ENCODE measurements at places on chromosomes 16 and 17.

DNA sequence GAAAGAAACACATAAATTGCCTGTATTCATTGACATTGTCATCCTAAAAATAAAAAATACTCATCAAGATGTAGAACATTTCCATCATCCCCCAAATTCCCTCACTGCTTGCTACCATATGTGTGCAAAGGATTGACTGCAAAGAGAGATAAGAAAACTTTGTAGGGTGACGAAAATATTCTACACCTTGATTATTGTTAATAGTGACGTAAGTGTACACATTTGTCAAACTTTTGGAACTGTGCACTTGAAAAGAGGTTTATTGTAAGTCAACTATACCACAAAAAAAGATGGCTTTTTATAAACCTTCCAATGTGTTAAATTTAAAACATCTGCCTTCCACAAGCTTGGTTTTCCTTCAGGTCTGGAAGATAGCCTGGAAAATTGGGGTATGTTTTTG, 359.5 kb downstream of the CDH8 start:
- no peak for DNase-seq

DNA sequence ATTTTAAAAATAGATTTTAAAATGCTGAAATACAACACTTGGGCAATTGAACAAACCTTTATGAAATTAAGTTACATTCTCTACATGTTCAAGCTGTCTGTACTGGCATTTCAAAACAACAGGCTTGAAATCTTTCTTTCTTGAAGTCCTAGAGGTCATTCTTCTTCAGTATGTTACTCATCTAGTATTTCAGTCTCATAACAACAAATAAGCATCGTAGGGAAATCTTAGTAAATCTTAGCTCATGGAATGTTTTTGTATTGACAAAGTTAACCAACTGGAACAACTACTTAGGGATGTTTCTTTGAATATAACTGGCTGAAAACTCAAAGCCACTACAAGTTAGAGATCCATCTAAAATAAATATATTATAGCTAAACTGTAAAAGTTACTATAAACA, 96.6 kb downstream of the KIF2B start:
- DNase-seq: no peak

DNA sequence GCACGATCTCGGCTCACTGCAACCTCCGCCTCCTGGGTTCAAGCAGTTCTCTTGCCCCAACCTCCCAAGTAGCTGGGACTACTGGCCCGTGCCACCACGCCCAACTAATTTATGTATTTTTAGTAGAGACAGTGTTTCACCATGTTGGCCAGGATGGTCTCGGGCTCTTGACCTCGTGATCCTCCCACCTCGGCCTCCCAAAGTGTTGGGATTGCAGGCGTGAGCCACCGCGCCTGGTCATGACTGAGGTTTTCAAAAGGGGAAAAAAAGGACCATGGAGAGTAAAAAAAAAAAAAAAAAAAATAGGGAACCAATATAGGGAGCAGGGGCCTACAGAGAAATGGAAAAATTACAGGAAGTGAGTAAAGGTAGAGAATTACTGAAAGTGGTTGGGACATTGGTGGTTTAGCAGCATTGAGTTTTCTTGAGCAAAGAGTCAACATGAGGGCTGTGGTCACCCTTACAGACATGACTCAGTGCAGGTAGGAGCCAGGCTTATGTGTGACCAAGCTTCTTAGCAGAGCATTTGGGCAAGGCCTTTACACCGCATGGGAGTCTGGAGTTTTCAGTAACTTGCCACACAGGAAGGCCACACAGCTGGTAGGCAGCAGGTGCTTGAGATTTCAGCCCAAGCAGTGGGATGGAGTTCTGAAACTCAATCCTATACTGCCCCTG, 447.3 kb downstream of the HS3ST3B1 start:
- no peak for DNase-seq

DNA sequence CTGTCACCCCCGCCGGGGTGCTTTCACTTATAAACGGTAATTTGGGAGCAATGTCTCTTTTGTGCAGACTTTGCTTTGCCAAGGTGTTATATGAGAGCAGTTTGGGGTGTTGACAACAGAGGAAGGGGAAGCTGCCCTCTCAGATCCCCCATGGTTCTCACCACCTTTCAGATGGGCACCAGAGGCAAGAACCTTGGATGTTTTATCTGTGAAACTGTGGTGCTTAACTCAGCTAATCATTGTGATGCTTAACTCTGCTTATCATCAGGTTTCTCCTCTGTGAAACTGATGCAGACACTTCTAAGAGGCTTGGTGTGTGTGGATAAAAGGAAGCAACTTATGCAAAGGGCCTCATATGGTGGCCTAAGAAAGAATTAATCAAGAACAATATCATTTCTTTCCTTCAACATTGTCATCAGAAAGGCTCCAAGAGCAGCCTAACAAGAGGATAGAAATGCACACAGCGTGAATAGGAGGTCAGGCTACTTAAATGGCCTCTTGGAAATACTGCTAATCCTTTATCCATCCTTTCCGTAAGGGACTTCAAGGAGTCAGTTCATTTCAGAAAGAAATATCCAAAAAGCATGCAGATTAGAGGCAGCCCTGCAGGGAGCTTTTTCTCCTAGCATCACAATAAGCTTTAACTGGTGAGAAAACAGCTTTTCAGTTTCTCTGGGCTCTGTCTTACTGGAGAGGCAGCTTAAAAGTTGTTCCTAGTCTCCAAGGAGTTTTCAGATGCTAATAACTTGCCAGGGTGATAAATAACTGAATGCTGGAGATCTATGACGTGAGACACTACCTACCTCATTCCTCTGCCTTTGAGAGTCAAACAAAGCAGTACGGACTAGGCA, 55.1 kb upstream of the CLEC3A start:
- no peak for DNase-seq

- DNase-seq: no peak
Observed at GRCh38 chr17:2885733-2886132, 89.5 kb downstream of the RAP1GAP2 start.

DNA sequence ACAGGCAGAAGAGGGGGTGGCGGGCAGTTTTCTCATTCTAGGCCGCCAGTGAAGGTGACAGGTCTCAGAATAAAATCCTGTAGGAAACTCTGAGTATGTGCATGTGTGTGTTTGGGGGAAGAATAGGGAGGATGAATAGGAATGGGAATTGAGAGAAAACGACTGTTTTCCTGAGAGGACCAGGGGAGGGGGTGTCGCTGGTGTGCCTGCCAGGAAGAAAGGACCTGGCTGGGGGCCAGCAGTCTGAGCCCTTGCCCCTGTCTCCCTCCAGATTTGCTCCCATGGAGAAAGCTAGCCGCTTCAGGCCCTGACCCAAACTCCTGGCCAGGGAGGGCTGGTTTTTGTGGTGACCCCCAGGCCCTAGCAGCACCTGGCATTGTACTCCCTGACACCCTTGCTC, 14.4 kb downstream of the C17orf50 start:
- no peak for DNase-seq

DNA sequence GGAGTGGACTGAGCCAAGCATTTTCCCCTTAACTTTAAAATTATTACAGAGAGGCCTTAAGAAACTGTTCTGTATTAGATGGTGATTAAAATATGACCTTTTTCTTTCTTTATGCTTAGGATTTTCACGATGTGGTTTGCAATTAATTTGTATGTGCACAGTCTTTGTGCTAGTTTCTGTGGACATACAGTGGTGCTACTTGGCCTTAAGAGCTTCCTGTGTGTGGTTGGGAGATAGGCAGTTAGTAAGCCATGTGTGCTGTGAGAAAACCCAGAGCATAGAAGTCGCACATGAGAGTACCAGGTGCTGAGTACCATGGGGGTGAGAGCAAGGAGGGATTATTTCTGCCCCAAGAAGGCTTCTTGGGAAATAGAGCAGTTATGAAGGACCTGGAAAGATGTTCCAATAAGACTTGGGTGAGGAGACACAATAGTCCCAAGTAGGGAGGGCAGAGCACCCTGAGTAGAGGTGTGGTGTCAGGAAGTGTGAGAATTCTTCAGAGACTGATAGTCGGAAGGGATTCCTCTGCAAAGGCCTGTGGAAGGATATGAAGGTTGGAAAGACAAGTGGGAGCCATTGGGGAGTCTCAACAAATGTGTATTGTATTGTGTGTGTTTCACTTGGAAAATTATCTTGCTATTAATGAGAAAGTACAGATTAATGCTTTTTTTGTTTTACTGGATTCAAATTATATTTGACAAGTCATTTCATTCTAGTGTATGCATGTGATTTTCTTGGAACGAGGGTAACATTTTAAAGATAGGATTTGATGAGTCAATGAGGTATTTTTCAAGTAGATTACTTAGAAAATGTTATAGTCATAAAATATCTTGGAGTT, 239.9 kb downstream of the PRKCA start:
- no peak for DNase-seq

DNA sequence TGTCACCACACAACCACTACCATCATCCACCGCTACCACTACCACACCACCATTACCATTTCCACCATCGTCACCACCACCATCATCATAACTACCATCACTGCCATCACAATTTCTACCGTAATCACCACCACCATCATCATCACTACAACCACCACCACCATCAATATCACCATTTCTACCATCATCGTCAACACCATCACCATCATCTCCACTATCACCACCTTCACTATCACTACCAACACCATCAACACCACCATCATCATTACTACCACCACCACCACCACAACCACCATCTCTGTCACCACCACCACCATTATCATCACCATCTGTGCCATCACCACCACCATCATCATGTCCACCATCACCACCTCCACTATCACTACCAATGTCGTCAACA, 524.5 kb upstream of the C16orf82 start:
- DNase-seq: no peak

DNA sequence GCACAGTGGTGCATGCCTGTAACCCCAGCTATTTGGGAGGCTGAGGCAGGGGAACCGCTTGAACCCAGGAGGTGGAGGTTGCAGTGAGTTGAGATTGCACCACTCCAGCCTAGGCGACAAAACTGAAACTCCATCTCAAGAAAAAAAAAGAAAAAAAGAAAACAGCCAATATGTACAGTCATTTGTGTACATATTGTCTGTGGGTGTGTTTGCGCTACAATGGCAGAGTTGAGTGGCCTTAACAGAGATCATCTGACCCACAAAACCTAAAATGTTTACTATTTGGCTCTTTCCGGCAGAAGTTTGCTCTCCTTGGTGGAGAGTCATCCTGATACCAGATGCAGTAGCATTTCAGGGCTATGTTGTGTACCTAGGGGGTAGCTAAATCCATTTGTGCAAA, 57.9 kb downstream of the ARSG start:
- no peak for DNase-seq

GRCh38 chr17:65066901-65067300, 10.4 kb upstream of the GNA13 start:
- no peak for DNase-seq

DNA sequence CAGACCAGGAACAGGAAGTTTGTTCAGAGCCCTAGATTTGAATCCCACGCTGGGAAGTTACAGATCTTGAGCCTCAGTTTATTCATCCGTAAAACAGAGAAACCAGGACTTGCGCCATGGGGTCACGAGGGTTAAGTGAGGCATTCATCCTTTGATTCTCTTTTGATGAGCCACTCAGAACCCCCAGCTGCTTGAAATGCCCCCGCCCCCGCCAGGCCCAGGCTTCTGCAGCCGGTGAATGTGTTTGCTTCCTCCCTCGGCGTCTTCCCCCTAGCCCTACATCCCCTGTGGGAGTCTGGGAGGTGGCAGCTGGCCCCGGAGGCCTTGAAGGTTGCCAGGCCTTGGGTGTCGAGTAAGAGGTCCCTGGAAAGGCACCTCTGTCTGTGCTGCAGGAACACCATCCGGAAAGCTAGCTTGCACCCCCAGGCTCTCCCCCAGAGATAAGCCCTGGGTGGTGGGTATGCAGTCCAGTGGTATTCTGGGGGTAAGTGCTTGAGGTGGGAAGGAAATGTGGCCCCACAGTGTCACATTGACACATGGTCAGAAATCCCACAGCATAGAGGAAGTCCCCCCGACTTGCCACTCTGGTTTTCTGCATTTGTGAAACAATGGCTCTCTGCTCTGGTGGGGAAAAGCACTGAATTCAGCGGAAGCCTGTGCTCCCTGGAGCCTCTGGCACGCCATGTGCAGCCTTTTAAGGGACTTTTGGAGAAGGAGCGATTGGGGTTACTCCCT, 14.9 kb downstream of the IRF8 start:
- no peak for DNase-seq

GRCh38 chr17:71200597-71200996, 920.2 kb upstream of the SOX9 start:
- DNase-seq: no peak

DNA sequence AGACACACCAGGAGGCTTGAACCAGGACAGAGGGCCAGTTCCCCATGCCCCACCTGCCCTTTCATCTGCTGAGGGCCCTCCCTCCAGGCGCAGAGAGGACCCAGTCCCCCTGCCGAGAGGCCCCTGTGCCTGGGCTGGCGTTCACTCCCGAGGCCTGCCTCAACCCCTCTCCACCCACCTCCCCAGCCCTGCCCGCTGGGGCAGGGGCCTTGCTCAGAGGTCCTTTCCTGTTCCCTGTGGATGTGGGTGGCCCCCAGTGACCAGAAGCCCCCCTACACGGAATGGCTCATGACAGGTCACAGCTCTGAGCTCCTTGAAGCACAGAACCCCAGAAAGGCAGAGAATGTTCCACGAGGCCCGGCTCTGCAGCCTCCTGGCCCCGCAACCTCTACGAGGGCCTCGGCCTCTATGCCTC, 6.7 kb downstream of the TMC6 start:
- DNase-seq: no peak

GRCh38 chr16:85327731-85328675, 215.7 kb upstream of the CIBAR2 start:
- no peak for DNase-seq

DNA sequence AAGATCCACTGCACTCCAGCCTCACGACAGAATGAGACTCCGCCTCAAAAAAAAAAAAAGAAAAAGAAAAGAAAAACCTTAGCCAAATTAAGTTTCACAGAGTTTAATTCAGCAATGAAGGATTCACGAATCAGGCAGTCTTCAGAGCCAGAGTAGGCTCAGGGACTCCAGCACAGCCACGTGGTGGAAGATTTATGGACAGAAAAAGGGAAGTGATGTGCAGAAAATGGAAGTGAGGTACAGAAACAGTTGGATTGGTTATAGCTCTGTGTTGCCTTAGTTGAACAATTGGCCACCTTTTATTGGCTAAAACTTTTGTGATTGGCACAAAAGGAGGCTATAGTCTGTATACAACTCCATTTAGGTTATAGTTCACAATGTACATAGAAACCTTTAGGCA, 256.6 kb downstream of the HS3ST3B1 start:
- DNase-seq: no peak

- DNase-seq: no peak
Observed at GRCh38 chr17:82013341-82013740, 9.3 kb downstream of the CENPX start.

GRCh38 chr17:55312852-55313251, 48.1 kb downstream of the HLF start:
- DNase-seq: no peak

Data from NCI-H2081 treated with DMSO at 0.1 percent for 48 hours (cell line).